Mesenteric fat pad (tissue), 1 donor: ENCODE measurements at places on chromosomes 5 and 9. TPM values are rescaled to one million over a fixed set of nuclear protein-coding genes. Genes with fewer than 3 reads are reported as not detected.

- no peak for DNase-seq
Observed at GRCh38 chr9:109859447-109859846, 79.4 kb downstream of the PALM2AKAP2 start.

DNA sequence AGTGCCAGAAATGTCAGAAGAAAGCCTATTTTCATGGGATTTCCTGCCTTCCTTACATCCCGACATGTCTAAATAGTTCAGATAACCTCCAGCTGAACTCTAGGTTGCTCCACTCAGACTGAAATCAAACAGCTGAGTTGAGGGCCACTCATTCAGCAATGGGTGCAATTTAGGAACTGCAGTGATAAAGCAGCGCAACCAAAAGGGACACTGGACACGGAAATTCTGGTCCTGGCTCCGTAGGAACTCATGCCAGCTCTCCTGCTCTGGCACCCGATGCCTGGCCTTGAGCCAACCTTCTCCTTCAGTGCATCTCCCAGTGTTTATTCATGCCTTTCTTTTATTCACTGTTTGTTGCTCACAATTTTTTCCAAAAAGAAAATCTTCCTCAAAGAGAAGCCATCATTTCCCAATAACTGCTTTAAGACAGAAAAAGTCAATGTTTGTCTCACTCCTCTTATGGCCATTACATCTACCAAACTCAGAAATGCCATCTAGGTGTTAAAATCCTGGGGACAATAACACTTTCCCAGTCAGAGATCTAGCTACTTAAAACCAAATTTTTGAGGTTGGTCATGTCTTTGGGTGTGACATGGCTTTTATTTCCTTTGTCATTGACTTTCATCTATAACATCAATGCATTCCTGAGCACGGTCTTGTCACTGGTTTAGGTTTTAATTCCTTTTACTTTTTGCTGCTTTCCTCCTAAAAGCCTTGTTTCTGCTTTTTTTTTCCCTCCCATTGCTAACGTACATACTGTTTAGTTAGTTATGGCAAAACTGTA lies 126.9 kb downstream of the PDE4D start:
- DNase-seq, result no peak

DNA sequence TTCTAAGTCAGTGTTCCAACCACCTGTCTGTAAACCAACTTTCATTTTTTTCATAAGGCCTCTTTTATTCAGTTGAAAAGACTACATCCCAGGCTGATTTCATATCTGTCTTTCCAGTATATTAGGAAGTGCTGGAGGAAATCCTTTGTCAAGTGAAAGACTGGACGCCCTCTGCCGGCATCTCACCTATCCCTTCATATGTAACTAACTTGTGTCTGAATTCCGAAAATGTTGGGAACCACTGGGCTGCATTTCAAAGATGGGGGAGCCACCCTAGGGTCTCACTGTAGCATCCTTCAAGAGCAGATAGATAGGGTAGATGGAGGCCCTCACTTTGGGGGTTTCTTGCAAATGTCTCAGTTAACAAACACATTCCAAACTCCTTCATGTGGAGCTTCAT lies 569.8 kb downstream of the CTNND2 start:
- no peak for DNase-seq

PDGFRB gene
- total RNA-seq, result 201 TPM

SLC25A2 gene
- 0.61 TPM for total RNA-seq

SMIM33 gene
- total RNA-seq, result not detected

MYMK gene
- total RNA-seq, result not detected

DNA sequence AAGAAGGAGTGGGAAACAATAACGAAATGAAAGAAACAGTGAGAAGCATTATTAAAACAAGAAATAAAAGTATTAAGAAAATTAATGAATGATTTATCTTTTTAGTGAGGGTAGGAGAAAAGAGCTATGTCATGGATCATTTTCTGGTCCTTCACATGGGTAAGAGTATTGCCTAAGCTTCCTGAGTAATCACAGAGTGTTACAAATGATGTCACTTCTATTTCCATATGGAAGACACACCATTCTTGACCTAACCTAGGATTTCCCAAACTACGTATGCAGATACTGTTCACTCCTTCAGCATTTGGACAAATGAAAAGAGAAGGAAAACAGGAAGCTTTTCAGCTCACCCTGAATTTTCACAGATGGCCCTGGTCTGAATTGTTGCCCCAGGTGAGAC lies 3.3 kb upstream of the TSLP start:
- no peak for DNase-seq

- no peak for DNase-seq
Observed at GRCh38 chr5:133408322-133408721, 204.0 kb downstream of the FSTL4 start.

DNA sequence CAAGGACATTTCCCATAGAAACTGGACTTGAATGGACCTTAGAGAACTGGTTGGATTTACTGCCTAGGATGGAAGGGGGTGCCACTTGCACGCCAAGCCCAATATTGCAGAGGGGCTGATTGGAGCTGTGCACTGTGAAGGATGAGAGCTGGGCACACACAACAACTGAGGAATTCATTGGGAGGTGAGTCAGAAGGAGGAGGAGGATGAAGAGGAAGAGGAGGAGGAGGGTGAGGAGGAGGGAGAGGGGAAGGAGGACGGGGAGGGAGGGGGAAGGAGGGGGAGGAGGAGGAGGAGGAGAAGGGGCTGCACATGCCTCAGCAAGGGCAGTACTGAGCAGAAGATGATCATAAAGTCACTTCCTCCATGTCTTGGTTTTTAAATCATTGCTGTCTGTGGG lies 5.7 kb upstream of the ICE1 start:
- DNase-seq, result no peak

GRCh38 chr5:118533156-118533555 lies 455.2 kb downstream of the DTWD2 start:
- DNase-seq, result no peak

GRCh38 chr9:78971540-78971939 lies 600.2 kb upstream of the TLE4 start:
- no peak for DNase-seq

DNA sequence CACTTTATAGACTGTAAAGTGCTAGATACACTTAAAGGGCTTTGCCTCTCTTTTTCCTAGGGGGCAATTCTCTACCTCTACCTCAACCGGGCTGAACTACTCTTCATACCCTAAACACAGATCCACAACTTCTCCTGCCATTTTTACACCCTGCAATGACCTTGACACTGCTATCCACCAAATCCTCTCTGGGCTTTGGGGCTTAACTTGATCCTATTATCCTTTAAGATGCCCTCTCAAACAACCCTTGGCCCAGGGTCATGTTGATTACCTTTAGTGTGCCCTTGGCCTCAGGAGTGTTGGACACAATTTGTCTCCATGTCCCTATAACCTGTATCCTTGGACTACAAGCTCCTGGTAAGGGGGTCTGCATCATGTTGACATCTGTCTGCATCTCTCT lies 19.5 kb downstream of the ANXA6 start:
- no peak for DNase-seq

- peak; percentile 9 for DNase-seq
Observed at GRCh38 chr5:170651604-170652277, 131.8 kb upstream of the GABRP start.

ZNF483 gene
- 2.2 TPM for total RNA-seq

CEMIP2 gene
- 108 TPM for total RNA-seq

DNA sequence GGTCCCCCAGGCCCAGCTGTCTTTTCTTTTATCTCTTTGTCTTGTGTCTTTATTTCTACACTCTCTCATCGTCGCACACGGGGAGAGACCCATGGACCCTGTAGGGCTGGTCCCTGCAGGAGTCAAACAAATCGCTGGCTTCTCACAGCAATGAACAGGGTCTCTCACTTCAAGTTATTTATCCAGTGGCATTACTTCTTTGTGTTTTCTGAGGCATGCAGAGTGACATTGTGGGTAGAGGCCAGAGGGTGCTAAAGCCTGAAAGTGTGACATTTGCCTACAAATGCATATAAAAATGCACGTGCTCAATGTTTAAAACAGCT lies 127.6 kb downstream of the ST8SIA4 start:
- DNase-seq, result no peak

DNA sequence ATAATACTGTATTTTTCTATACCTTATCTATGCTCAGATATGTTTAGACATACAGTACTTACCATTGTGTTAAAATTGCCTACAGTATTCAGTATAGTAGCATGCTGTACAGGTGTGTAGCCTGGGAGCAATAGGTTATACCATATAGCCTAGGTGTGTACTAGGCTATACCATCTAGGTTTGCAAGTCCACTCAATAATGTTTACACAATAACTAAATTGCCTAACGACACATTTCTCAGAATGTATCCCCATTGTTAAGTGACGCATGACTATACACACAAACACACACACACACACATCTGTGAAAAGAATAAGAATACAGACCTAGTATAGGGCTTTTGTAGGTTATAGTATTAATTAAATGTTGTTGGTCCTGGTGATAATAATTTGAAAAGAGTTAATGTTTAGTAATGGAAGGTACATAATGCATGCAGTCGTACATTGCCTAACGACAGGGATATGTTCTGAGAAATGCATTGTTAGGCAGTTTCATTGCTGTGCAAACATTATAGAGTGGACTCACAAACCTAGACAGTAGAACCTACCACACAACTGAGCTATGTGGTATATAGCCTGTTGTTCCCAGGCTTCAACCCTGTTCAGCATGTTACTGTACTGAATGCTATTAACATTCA lies 13.6 kb downstream of the TDRD7 start:
- DNase-seq, result no peak

KCNN2 gene
- total RNA-seq, result not detected

DNA sequence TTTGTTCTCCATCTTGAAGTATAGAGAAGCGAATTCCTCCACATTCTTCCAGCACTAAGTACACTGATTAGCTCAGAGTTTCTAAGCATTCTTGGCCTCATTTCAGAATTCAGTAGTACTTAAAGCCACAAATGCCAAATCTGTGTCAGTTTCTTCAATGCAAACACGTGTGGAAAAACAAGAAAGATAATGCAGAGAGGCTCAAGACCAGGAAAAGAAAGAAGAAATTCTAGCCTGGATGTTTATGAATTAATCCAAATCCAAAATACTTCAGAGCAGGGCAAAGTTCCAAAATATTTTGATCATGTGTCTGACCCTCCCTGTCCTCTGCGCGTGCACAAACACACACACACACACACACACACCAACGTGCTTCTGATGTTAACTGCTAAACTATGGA lies 457.6 kb downstream of the SLCO4C1 start:
- no peak for DNase-seq

PRRT1B gene
- not detected for total RNA-seq

DNA sequence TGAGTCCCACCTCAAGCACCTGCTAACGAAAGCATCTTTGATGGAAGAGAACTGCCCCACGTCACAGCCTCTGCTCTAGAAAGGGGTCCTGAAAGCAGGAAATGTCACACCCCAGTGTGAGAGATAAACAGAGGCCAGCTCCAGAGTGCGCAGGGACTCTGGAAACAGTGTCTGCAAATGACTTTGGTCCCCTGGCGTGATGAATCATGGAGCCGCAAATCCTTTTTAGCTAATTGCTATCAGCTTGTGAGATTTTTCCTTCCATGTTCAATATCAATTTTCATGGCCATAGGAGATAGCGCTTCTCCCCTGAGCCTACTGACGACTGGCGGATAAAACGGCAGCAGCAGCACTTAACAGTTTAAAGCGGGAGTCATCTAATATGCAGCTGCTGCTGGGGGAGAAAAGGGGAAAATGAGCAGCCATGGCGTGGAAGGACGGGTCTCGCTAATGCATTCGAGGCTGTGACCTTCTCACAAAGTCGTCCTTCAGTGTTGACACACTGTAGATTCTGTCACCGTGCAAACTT lies 209.6 kb upstream of the IRX1 start:
- DNase-seq, result no peak

GRCh38 chr5:160926428-160926827 lies 74.4 kb upstream of the ATP10B start:
- no peak for DNase-seq

DNA sequence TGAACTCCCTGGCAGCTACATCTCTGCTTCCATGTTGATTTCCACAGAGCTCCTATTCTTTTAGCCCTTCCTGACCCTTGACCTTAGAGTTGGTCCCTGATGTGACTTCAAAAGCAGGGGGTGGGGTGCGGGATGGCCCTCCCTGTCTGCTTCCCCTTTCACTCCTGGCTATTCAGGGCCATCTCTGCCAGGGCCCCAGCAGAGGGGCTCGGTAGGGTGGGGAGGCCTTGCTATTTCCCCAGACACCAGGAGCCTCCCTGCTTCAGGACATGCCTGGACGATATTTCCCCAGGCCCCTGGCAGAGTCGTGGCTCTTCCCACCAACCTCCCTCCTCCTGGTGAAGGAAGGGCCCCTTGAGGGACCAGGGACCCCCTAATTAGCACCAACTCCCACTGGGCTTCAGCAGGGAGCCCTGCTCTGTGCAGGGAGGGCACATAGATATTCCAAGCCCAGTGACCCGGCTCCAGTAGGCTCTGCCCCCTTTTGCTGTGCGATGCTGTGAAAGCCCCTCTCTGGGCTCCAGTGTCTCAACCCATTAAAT lies 17.3 kb downstream of the CORO2A start:
- no peak for DNase-seq

GRCh38 chr5:154683101-154683880 lies 71.9 kb upstream of the LARP1 start:
- DNase-seq, result no peak

DNA sequence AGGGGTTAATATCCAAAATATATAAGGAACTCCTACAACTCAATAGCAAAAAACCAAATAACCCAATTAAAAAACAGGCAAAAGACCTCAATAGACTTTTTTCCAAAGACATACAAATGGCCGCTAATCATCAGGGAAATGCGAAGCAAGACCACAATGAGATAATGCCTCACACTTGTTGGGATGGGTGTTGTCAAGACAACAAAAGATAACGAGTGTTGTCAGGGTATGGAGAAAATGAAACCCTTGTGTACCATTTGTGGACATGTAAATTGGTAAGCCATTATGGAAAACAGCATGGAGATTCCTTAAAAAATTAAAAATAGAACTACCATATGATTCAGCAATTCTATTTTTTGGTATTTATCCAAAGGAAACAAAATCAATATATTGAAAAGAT lies 620.2 kb downstream of the ACTL7B start:
- DNase-seq, result no peak

HSD17B3 gene
- total RNA-seq, result 1.1 TPM

DNA sequence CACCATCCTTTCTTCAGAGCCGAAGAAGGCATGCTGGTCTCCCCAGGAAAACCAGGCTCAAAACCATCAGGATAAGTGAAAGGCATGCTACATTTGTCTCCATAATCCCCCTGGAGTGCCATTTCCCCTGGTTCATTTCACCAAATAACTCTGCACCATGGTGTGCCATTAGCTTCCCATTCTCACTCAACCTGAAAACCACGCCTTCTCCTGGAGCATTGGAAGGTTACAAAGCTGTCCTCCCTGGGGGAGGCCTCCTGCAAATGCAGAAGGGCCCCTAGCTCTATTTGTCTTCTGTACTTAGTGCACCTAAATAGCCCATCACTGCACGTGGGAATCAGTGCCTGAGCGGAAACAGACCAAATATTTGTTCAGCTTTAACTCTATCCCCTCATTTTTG lies 90.2 kb upstream of the ICE1 start:
- no peak for DNase-seq

GRCh38 chr5:14953075-14953607 lies 81.6 kb upstream of the ANKH start:
- no peak for DNase-seq

DNA sequence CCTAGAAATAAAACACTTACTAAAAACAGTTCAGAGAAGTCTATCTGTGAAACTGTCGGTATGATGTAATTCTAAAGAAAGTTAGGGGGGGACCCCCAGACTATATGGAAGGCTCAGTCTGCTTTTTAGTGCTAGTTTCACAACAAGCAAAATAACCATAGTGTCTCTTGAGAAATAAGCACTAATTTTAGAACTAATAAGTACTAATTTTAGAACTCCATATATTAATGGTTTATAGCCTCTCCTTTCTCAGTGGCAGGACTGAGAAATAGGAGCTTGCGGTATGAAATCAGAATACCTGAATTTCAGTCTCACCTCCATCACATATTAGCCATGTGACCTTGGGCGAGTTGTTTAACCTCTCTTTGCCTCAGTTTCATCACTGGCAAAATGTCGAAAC lies 1.4 kb upstream of the PHF24 start:
- DNase-seq, result no peak
